Caki2 (cell line): ENCODE measurements at places on chromosomes 12 and 14.

DNA sequence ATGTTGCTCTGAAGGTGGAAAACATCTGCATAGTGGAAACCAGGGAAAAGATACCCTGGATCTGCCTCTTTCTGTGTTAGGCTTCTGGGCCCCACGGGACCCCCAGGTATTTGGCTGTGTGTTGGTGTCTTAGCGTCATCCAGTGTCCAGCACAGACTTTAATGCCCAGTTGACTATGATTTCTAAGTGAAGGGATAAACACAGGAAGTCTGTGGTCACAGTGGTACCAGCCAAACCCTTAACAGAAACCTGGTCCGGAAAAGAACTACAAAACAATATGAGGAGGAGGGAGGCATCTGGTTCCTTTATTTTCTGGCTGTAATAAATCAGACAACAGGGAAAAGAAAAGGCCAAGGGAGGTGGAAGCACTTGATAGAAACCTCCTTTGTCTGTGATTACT lies 56.4 kb downstream of the CMKLR1 start:
- DNase-seq, result no peak

DNA sequence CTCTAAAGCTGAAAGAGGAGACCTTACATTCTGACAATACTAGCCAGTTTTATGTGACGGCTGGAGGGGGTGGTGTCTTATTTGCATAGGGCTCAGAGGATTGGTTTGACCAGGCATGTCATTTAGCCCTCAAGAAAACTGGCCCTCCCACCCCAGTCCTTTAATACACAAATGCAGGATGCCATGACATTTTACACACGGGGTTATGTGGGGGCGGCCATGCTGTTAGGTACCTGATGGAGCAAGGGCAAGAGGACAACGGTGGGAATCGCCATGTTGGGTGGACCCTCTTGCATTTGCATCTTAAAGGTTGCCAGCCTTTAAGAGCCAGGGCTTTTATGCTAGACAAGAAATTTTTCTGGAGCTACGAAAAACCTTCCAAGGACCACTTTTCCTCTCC lies 23.3 kb downstream of the MDM2 start:
- DNase-seq, result peak; percentile 67

DNA sequence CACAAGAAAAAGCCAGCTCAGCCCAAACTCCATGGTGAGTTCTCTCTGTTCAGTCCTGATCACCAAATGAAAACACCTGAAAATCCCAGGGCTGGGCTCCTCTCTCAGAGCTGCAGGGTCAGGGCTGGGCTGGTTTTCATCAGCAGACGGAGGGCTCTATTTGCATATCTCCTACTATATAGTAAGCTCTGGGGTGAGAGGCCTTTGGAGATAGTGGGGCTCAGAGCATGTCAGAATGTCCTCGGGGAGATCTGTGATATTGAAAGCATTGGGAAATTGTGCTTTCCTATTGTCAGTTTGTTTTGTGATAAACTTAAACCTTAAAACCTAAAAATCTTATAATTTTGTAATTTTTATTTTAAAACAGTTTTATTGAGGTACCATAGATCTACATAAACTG lies 742.6 kb downstream of the TMEM121 start:
- no peak for DNase-seq

DNA sequence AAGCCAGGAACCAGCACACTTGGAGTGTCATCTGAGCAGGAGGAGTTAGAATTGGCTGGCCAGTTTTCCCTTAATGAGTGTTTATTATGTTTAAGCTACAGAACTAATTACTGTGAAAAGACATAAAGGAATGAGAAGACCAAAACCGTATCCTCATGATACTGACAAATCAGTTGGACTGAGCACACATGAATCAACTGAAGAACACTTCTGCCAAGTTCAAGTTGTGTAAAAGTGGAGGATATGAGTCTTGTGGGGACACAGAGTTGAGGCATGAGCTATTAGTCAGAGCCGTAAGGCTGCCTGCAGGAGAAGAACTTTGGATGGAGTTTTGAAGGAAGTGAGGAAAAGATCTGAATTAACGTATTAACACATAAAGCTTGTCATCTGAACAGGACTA lies 43.1 kb downstream of the HMGA2 start:
- DNase-seq, result no peak

GRCh38 chr14:92542766-92543554 lies 29.4 kb downstream of the RIN3 start:
- no peak for DNase-seq

- DNase-seq, result no peak
These were observed 174.8 kb downstream of the APAF1 start for GRCh38 chr12:98819821-98820404.

GRCh38 chr14:77912754-77913556 lies 113.0 kb downstream of the ADCK1 start:
- no peak for DNase-seq
